ENCODE measurements at places on chromosomes 5 and 9.

DNA sequence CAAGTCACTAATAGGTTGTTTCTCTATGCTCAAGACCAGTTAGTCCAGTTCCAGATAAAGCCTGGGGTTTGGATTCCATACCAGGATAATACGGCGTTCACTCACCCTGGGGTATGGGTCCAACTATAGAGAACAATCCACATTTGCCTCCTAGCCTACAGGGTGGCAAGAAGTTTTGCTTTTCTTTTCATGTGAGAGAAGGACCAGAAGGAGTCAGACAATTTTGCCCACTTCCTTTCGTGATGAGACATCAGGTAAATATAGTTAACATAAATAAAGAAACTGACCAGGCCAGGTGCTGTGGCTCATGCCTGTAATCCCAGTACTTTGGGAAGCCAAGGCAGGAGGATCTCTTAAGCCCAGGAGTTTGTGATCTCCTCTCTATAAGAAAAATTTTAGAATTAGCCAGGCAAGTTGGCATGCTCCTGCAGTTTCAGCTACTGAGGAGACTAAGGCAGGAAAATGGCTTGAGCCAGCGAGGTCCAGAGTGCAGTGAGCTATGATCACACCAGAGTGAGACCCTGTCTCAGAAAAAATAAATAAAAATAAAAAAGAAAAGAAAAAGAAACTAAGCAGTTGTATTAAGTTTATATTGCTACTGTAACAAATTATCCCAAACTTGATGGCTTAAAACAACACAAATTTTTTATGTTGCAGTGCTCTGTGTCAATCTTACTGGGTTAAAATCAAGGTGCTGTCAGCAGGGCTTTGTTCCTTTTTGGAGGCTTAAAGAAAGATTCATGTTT, 7.5 kb upstream of the REEP5 start:
- DNase-seq: no peak

- no peak for DNase-seq
Measured at GRCh38 chr5:168317096-168317520, 25.7 kb downstream of the WWC1 start.

DNA sequence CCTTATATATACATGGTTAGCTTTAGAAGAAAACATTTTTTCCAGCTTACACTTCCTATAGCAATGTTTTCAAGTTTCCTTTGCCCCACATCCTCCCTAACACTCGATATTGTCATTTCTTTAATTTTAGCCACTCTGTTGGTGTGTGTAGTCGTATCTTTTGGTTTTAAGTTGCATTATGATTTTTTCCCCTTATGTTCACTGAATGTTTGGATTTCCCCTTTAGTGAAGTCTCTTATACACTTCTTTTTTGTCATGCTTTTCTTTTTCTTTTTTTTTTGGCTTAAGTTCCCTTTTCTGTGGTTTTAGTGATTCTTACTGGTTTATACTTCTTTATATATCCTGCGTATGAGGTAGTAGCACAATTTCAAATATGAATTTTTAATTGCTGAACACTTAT, 58.8 kb downstream of the KDM4C start:
- DNase-seq: no peak

- DNase-seq: no peak
Measured at GRCh38 chr9:109990541-109990940, 210.5 kb downstream of the PALM2AKAP2 start.

DNA sequence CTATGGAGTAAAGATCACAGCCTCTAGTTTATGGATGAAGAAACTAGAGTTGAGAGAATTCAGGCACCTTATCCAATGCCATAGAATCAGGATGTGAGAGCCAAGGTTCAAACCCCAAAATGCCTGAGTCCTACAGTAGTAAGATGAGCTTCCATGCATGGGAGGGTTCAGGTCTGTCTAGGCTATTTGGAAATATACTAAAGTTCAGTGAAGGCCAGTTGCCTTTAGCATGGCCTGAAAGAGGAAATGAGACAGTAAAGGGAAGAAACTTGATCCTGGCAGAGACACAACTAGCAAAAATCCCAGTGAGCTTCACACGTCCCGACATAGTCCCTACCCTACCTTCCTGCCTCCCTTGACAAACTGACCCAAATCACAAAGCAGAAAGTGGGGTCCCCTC, 317.0 kb downstream of the RASEF start:
- no peak for DNase-seq

GRCh38 chr5:146301626-146302025, 37.0 kb upstream of the POU4F3 start:
- no peak for DNase-seq

DNA sequence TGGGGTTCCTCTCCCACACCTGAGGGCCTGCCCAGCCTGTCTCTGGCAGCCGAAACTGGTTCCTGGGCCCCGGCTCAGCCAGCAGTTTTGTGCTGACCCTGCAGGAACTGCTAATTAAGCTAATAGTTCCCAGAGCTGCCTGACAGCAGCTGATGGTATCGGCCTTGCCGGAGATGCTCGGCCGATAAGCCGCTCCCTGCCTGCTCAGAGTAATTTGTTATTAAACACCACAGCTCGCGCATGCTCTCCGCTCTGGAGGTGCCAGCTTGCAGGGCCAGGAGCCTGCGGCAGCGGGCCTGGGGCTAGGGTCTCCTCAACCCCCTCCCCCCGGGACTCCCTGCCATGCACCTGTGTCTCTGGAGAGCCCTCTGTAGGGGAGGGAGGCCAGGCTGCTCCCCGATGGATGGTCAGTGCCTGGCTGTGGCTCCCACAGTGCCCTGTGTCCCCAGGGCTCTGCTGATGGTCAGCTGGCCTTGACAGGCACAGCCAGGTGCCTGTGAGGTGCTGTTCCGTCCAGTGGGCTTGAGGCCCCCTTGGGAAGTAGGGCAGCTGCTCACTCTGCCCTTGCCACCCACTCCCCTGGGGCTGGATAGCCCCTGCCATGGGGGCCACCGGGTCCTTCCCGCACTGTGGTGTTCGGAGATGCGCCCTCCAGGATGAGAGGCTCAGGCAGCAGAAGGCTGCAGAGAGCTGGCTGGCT, 41.7 kb downstream of the RXRA start:
- no peak for DNase-seq

DNA sequence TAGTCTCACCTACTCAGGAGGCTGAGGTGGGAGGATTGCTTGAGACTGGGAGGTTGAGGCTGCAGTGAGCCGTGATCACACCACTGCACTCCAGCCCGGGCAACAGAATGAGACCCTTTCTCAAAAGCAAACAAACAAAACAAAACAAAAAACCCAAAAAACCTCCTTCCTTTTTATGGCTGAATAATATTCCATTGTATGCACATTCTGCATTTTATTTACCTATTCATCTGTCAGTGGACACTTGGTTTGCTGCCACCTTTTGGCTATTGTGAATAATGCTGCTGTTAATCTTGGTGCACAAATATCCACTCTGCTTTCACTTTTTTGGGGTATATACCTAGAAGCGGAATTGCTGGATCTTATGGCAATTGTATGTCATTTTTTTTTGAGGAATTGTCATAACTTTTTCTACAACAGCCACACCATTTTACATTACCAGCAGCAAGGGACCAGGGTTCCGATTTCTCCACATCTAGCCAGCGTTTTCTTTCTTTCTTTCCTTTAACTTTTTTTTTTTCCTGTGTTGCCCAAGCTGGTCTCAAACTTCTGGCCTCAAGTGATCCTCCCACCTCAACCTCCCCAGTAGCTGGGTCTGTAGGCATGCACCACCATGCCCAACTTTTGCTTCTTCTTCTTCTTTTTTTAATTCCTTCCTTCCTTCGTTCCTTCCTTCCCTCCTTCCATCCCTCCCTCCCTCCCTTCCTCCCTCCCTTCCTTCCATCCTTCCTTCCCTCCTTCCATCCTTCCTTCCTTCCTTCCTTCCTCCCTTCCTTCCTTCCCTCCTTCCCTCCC, 30.6 kb downstream of the NKX2-5 start:
- DNase-seq: no peak

DNA sequence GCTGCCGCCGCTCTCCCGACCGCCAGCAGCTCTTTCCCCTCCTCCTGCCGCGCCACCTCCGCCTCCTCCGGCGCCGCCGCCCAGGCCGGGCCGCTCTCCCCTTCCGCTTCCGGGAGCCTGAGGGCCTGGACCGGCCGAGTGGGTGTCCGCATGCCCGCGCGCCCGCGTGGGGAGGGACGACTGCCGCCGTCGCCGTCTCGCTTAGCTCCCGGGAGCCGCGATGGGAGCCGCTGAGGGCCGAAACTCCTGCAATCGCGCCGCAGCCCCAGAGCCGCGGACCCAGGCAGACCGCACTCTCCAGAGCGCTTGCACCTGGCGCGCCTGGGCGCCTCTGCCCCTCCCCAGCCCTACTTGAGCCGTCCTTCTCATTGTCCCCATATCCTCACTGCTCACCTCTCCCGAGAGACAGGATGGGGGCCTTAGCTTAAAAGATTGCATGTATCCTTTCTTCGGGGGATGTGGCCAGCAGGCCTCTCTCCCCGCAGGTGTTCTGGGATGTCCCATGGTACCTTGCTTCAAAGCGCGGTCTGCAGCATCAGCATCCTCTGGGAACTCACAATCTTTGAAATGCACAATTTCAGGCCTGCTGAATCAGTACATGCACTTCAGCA, at the start of gene ZDHHC21:
TSS of gene ZDHHC21 (minus strand) at position 182 of the 611 bp plus-strand sequence. CDS start 19,092 bp downstream, outside the sequence.
- no peak for DNase-seq

DNA sequence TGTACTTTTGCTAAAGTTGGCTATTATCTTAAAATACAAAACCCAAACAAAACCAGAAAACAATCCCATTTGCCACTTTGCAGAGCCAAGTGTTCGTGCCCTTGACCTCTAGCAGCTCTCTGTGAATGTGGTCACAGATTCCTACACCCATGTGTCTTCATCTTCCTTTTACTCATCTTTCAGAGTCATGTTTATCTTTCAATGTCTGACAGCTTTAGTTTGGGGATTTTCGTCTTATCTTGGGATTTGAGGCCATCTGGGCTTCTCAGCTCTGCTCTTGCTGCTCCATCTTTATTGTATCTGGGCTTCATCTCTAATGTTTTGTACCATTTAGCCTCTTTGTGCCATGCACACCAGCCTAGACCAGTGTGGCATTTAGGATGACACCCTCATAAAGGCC, 81.0 kb downstream of the DAPK1 start:
- DNase-seq: no peak

- DNase-seq: no peak
Measured at GRCh38 chr9:2166203-2166602, 151.1 kb downstream of the SMARCA2 start.

GRCh38 chr9:38089387-38090165, 20.5 kb upstream of the SHB start:
- no peak for DNase-seq
